ENCODE measurements at places on chromosomes 12 and 14. TPM values are rescaled to one million over a fixed set of nuclear protein-coding genes. Genes with fewer than 3 reads are reported as not detected.

DNA sequence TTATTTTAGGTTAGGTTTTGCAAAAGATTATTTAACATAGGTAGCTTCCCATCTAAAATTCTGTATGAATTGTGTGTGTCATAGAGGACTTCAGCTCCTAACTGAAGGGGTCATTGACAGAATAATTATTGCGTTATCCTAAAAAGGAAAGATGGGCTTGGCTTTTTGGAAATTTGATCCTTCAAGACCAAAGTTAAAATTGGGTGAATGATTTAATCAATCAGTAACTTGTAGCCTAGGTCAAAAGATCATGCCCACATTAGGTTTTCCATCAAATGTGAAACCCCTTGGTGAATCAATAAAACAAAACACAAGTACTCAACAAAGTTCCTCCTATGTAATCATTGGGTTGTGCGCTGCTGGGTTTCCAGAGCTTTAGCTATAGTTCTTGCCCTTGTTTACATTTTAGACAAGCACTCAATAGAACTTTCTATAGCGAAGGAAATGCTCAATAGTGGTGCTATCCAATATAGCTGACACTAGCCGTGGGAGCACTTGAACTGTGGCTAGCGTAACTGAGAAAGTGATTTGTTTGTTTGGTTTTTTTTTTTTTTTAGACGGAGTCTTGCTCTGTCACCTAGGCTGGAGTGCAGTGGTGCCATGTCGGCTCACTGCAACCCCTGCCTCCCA, 37.6 kb upstream of the ARHGAP5 start:
- DNase-seq: no peak

Gene RFLNA
- 1.1 TPM for total RNA-seq

Gene ZC2HC1C
- 1.6 TPM for total RNA-seq

Gene MED6
- 19.7 TPM for total RNA-seq

Gene ALDH6A1
- total RNA-seq: 23.4 TPM

Measured in fibroblast of the aortic adventitia (primary cell).